ENCODE measurements at places on chromosomes 2 and 18.

DNA sequence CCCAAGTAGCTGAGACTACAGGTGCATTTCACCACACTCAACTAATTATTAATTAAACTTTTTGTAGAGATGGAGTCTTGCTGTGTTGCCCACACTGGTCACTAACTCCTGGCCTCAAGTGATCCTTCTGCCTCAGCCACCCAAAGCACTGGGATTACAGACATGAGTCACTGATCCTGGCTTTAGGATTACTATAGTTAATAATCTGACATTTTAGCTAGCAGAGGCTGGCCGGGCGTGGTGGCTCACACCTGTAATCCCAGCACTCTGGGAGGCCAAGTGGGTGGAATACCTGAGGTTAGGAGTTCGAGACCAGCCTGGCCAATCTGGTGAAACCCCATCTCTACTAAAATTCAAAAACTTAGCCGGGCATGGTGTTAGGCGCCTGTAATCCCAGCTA, 39.5 kb downstream of the USP34 start:
- no peak for DNase-seq

DNA sequence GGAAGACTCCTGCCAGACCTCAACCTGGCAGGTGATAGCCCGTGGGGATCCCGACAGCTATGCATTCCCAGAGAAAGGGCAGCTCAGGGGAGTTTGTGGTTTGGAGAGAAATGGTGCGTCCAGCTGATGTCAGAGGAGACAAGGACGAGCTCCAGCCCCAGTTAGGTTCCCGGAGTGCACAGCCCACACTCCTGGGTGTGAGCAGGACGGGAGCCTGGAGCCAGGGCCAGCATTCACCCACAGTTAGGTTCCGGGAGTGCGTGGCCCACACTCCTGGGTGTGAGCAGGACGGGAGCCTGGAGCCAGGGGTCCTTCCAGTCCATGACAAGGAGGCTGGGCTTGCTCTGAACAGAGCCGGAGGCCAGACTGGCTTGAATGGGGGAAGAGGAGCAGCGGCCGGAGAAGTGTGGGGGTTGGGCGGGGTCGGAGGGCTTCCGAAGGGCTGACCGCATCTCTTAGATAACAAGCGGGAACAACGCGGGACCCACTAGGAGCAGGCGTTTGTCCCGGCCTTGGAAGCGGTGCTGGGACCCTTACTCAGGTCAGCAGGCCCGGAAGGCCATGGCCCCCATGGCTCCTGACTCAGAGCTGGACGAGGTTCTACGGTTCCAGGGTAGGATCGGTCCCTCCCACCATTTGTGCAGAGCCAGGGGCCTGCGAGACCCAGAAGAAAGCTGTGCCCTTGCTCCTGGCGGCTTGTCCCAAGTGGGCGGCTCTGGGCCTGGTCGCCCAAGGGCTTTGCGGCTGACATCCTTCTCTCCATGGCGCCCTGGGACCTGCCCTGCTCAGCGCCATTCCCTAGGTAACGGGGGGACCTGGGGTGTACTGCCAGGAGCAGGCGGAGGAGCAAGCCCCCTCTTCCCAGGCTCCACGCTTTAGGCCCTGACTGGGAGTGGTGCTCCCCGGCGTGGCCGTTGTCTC, 185.6 kb downstream of the RTP5 start:
- no peak for DNase-seq

- no peak for DNase-seq
These were observed 287.0 kb upstream of the SLC14A2 start for GRCh38 chr18:45328296-45328695.

- no peak for DNase-seq
These were observed 107.5 kb downstream of the DTNA start for GRCh38 chr18:34817636-34818035.

- no peak for DNase-seq
These were observed 204.9 kb upstream of the PXDN start for GRCh38 chr2:1949265-1949664.

GRCh38 chr2:238820916-238821315, 27.0 kb upstream of the TWIST2 start:
- no peak for DNase-seq

DNA sequence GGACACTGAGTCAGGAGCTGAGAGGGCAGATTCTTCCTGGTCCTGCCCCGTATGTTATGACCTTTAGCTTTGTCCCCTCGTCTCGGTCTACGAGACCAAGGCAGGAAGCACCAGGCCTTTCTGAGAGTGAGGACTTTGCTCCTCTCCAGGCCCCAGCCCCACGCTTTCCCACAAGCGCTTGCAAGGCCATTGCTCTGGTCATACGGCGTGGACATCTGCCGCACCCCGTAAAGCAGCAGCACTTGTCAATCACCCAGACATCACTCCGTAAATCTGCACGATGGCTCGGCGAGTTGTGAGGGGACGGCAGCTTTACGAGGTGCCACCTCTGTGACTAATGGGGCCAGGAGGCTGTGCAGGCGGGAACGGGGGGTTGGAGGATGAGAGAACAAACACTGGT, 100.8 kb upstream of the TWIST2 start:
- DNase-seq, result no peak

GRCh38 chr18:906416-907114, 1.9 kb downstream of the ADCYAP1 start:
- no peak for DNase-seq

- no peak for DNase-seq
These were observed 34.7 kb downstream of the INO80C start for GRCh38 chr18:35463050-35463449.

DNA sequence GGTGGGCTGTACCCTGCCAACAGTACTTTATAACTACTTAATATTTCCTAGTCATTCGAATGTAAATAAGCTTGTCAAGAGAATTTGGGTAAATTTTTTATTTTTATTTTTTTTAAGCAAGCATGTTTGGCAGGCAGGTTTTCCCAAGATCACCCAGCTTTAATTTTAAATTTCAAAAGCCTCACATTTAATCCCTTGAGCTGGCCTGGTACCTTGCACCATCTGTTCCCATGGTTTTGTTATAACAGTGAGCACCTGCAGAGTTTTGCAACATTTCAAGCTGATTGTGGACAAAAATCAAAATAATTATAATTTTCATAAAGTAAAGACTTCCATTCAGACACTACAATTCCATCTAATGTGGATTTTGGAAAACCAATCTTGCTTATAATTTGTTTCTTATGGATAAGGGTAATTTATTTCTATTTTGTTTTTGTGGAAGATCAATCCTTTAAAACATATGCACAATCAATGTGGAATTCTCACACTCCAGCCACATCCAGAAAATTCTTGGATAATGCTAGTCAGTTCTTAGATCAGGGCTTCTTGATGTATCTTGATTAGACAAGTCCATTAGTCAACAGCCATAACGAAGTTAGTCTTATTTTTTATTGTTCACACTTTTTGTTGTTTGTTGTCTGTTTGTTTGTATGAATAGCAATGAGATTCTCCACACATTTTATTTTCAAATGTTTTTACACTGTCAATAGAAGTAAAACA, 689.3 kb downstream of the NR4A2 start:
- DNase-seq, result no peak

DNA sequence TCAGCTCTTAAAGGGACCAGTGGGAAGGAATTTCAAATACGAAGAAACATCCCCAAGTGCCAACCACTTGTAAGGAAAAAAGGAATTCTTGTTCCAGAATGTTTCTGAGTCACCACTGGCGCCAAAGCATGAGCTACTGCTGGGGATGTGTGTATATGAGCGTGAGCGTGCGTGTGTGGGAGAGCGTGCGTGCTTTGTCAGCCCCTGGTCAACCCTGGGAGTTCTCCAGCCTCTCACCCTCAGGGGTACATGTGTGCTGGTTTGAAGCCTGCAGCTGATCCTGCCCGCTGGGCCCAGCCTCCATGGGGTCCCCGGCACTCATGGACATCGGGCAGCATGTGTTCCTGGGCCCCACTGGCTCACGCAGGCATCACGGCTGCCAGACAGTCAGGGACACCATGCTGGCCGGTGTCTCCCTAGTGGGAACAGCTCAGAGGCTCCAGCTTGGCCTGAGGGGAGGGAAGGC, 17.1 kb downstream of the HS6ST1 start:
- DNase-seq, result no peak

GRCh38 chr2:208042041-208042440, 16.7 kb upstream of the PLEKHM3 start:
- no peak for DNase-seq

DNA sequence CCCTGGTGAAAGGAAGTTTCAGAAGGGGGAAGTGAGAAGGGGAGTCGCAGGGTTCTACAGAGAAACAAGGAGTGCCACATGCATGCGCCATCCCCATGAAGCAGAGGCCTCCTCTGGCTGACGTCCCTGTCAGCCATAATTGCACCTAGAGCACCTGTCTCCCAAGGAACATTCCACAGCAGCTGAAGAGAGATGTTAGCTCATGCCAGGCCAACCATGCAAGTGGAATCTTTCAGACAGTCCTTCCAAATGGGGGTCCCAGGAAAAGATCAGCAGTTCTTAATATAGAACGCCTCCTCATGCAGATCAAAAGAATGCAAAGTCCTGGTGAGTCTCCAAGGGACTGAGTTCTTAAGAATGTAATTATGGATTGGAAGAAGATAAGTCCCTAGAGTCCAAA, 29.6 kb downstream of the MRO start:
- no peak for DNase-seq

- DNase-seq, result no peak
These were observed 50.3 kb downstream of the SS18 start for GRCh38 chr18:26040051-26040656.

DNA sequence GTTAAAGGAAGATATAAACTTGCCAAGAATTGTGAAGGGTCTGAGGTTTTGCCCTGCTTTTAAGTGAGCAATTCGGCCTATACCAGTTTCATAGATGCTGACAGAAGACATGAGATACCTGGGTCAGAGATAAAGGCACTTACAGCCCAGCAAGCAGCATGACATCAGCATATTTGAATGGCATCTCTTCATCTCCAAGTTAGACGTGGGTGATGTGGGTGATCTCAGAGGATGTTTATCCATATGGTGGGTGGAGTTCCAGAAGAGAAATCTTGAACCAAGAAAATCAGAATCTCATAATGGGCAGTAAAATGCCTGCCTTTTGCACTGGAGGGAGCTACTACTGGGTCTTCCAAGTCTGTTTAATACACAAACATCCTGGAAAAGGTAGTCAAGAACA, 44.7 kb downstream of the GYPC start:
- DNase-seq, result no peak

- no peak for DNase-seq
These were observed 459.8 kb upstream of the SLC14A2 start for GRCh38 chr18:45155526-45155925.

- DNase-seq, result no peak
These were observed 392.9 kb downstream of the ZNF521 start for GRCh38 chr18:24959051-24959476.

- no peak for DNase-seq
These were observed 114.3 kb downstream of the PRKCE start for GRCh38 chr2:45765728-45766254.

All from stimulated activated CD8-positive, alpha-beta memory T cell treated with anti-CD3 and anti-CD28 coated beads, Interleukin-2, amount 100 ng/mL, for 48 hours (primary cell).